AG04450 (cell line): ENCODE measurements at places on chromosomes 16 and 17.
A peak's percentile ranks its signal among the peaks of the same experiment; 100 is the strongest.

GRCh38 chr17:17580662-17581470 lies 10.6 kb downstream of the PEMT start:
- DNase-seq, result no peak

DNA sequence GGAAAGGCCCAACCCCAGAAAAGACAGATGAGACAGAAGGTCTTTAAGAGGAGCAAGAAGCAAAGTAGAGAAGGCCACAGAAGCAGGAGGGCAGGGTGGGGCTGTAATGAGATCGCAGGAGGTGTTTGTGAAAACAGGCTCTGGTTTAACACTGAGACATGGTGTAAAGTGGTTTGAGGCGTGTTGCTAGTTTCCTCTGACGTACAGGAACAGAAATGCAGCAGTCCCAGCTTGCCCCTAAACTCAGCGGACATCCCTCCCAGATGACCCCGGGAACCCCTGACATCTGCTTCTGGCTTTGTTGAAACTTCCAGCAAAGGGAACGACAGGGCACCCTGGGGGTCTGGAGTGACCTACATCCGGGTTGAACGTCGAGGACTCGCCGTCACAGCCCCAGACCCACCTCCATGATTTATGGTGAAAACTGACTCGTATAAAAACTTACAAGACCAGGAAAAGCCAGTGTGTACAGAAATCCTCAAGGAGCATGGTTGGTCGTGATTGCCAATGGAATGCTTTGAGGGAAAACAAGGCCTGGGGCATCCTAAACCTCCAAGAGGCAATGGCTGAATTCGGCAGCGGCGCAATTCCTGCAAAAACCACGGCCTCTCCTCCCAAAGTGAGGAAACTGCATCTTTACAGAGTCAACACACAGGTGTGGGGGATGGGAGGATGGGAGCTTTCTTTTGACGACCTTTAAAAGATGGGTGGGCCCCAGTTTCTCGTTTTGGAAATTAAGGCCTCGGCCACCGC lies 25.8 kb downstream of the LITAF start:
- no peak for DNase-seq

- DNase-seq, result no peak
These were observed 140.9 kb downstream of the MRTFB start for GRCh38 chr16:14211856-14212543.

DNA sequence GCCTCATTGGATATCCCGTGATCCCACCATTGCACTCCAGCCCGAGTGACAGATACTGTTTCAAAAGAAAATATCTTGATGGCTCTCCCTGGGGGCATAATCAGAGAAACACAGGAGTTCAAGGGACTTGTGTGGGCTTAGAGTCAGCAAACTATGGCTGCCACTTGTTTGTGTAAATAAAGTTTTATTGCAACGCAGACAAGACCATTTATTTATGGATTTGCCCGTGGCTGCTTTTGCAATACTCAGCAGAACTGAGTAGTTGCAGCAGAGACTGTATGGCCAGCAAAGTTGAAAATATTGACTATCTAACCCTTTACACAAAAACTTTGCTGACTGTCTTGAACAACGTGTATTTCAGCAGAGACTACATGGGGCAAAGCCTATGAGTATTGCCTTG lies 75.5 kb upstream of the GPRC5B start:
- no peak for DNase-seq

DNA sequence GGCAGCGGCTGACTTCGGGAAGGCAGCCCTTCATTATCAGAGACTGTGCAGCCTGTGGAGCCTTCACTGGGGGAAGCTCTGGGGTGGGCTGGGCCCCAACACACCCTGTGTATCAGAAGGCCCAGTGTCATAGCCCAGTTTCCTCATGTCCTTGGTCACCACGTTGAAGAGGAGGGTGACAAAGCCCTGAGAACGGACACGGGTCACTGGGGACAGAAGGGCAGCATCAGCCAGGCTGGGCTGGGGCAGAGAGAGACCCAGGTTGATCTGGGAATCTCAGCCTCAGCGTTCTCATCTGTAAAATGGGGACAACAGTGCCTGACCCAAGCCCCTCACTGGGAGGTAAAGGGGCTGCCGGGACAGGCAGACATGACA lies 19.3 kb downstream of the B9D1 start:
- DNase-seq, result no peak

- no peak for DNase-seq
These were observed 64.1 kb downstream of the SDK2 start for GRCh38 chr17:73580073-73580710.

- no peak for DNase-seq
These were observed 2.9 kb upstream of the MEIOC start for GRCh38 chr17:44653384-44653783.

GRCh38 chr16:21167360-21167759 lies 8.9 kb downstream of the LDAF1 start:
- peak; percentile 90 for DNase-seq

GRCh38 chr16:85913688-85914422 lies 14.9 kb downstream of the IRF8 start:
- no peak for DNase-seq

- DNase-seq, result no peak
These were observed 83.6 kb upstream of the NLRP1 start for GRCh38 chr17:5667871-5668270.

- no peak for DNase-seq
These were observed 22.3 kb downstream of the TUBD1 start for GRCh38 chr17:59870482-59870881.

DNA sequence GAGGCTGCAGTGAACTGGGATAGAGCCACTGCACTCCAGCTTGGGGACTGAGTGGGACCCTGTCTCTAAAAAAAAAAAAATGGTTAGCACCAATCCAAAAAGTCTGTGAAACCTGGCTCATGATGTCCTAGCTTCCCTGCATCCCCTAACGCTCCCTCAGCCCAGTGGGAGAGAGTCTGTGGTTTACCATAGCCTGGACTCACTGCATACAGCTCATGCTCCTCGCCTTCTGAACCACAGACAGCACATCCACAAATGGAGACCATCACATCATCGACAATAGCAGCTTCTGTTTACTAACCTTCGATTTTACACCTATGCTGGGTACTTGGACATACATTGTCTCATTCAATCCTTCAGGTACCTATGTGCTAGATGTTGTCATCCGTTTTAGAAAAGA lies 43.6 kb downstream of the NLRC5 start:
- no peak for DNase-seq

DNA sequence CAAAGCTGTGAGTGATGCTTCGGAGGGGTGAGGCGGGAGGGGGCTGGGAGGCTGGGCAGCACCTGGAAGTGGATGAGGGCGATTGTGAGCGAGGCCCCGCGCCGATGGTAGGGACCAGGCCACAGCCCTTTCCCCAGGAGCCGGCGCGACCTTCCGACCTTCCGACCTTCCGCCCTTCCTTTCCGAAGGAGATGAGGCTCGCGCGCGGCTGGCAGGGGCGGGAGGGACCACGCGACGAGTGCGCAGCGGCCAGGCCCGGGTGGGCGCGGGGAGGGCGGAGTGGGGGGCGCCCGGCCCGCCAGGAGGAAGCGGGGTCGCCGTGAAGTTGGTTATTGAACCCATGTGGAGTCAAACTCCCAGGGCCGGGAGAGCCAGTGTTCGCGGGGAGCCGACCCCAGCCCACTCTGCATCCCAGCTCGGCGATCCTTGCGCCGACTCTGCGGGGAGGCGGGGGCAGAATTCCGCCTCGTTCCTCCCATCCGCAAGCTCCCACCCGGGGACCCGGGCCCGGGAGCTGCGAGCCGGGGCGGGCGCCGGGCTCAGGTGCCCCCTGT lies 56.6 kb downstream of the RAP1GAP2 start:
- no peak for DNase-seq

DNA sequence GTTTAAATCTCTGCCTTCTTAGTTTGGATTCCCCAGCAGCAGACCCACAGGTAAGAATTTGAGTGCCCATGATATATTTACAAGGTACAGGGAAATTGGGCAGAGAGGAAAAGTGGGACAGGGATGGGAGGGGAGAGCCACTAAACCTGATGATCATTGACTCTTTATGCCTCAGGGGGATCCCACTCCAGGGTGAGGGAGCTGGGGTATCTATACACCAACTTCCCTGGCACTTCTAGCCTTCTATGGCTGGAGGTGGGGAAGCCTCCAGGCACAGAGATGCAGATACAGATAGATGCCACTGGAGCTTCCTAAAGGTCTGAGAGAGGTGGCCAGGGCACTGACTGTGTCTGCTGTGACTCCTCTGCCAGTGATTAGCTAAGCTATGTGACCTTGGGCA lies 256.4 kb downstream of the KATNIP start:
- DNase-seq, result no peak

- DNase-seq, result no peak
These were observed 149.8 kb upstream of the DYNLRB2 start for GRCh38 chr16:80390871-80391489.

GRCh38 chr17:66789961-66790437 lies 44.9 kb upstream of the CACNG5 start:
- no peak for DNase-seq

- no peak for DNase-seq
These were observed 14.1 kb downstream of the DHRS7B start for GRCh38 chr17:21140911-21141310.

- no peak for DNase-seq
These were observed 7.0 kb downstream of the KSR1 start for GRCh38 chr17:27463235-27463677.

DNA sequence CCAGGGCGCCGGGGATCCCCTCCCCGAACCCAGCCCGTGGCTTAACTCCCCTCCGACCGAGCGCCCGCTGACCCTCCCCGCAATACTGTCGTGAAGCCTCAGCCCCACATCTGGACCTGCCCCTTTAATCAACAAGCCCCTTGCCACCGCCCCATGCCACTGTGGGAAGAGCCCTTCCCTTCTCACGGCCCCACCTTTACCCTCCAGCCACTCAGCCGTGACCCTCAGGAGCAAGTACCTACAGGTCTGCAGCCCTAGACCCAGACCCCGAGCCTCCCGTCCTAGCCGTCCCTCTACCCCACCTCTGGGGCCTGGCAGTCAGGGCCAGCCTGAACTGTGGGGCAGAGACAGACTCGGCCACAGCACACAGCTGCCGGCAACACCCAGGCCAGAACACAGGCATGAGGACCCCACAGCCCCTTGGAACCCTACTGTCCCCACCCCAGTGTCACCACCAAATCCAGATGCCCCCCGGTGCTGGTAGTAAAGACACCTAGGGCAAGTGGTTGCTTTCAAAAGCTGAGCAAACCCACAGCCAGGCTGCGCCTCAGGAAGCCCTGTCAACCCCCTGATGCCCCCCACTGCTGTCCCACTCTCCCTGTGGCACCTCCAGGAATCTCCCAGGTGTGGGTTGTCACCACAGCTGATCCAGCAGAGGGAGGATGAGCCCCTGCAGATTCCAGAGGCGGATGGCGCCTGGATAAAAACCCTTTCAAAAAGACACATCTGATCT lies 1.4 kb downstream of the NXPH3 start:
- DNase-seq, result no peak

DNA sequence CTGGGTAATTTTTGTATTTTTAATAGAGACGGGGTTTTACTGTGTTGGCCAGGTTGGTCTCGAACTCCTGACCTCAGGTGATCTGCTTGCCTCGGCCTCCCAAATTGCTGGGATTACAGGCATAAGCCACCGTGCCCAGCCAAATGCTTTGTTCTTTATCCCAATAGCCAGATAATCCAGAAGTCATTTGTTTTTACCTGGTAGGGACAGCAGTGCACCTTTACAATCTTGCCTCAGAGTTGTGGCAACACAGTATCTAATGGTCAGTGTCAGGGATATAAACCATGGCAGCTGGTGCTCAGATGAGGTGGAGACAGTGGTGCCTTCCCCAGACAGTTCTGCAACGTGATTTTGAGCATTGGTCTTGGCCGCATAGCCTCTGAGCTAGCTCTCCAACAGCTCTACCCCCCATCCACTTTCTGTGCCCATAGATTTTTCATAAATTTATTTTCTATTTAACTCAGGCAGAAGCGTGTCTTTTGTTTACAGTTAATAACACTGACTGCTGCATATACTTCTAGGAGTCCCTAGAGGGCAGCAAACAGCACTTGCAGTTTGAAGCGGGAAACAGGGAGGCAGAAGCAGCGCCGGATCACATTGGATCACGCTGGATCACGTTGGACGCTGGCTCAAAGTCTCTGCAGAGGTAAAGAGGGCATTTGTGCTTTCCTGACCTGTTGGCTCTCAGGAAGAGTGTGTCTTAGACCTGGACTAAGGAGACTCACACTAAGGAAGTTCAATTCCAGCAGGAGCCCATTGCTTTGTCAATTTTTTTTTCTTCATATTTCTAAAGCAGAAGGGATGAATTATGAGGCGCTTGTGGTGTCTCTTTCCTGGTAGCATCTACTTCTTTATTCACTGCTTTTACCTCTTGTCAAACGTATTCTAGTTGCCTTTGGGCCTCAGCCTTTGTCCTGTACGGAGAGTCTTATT lies 5.1 kb upstream of the GGT6 start:
- DNase-seq, result peak; percentile 38

GRCh38 chr17:74697515-74697914 lies 15.2 kb downstream of the CD300LF start:
- no peak for DNase-seq

DNA sequence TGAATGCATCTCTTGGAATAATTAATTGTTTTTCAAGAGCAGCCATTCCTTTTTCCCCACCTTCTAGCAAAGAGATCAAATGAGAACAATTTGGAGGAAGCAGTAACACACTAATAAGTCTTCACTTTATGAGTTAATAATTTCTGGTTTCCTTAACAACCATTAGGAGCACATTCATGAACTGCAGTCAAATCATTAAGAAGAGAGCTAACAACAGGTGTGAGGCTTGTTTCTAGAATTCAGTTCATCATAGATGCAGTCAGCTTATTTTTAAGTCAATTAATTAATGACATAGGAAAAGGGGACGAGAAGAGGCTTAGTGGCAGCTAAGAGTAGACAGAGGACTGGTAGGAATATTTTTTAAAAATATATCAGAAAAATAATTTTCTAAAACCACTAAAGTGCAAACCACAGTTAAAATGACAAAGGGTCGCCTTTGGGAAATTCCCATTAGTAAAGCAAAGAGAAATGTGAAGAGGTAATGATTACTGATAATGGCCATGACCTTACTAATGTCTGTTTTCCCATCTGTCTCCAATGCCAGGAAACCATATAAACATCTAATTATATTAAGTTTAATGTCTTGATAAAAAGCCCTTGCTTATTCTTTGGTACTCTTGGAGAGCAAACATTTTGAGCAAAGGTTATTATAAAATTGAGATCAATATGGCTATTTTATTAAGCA lies 184.2 kb downstream of the KCNJ2 start:
- no peak for DNase-seq

- DNase-seq, result no peak
These were observed 57.0 kb downstream of the NSRP1 start for GRCh38 chr17:30173649-30174048.

- no peak for DNase-seq
These were observed 36.0 kb upstream of the EMP2 start for GRCh38 chr16:10616419-10616755.

GRCh38 chr17:51793686-51794085 lies 364.8 kb downstream of the CA10 start:
- no peak for DNase-seq

DNA sequence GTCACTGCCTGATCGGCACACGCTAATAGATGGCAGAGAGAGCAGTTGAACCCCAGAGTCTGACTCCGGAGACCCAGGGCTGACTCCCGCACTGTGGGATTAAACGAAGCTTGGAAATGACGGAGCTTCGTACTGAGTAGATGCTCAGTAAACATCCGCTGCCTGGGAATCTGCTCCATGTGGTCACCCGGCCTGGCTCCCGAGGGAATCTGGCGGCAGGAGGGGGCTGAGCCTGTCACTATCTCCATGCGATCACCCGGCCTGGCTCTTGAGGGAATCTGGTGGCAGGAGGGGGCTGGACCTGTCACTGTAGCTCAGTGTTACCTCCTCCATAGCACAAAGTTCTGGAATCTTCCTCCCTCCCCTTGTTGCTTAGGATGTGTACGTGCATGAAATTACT lies 139.7 kb upstream of the CIBAR2 start:
- DNase-seq, result no peak
